HCT116 (cell line): ENCODE measurements at places on chromosomes 13 and 19. TPM values are rescaled to one million over a fixed set of nuclear protein-coding genes. Genes with fewer than 3 reads are reported as not detected.

Gene KIR3DL2
- total RNA-seq, result not detected

Gene TNFSF13B
- 1.3 TPM for total RNA-seq

Gene IQCN
- 4.8 TPM for total RNA-seq

Gene CASP14
- total RNA-seq, result not detected

Gene DPF1
- total RNA-seq, result 9.7 TPM

Gene GAPDHS
- not detected for total RNA-seq

Gene PDE4A
- 33.7 TPM for total RNA-seq

Gene ZNF177
- 1.2 TPM for total RNA-seq

Gene CALR3
- not detected for total RNA-seq

Gene ZNF83
- total RNA-seq, result 34.2 TPM
